ENCODE measurements at places on chromosomes 1 and 21.

GRCh38 chr21:30760776-30761175 is 5.5 kb upstream of the KRTAP21-1 start:
- no peak for DNase-seq

DNA sequence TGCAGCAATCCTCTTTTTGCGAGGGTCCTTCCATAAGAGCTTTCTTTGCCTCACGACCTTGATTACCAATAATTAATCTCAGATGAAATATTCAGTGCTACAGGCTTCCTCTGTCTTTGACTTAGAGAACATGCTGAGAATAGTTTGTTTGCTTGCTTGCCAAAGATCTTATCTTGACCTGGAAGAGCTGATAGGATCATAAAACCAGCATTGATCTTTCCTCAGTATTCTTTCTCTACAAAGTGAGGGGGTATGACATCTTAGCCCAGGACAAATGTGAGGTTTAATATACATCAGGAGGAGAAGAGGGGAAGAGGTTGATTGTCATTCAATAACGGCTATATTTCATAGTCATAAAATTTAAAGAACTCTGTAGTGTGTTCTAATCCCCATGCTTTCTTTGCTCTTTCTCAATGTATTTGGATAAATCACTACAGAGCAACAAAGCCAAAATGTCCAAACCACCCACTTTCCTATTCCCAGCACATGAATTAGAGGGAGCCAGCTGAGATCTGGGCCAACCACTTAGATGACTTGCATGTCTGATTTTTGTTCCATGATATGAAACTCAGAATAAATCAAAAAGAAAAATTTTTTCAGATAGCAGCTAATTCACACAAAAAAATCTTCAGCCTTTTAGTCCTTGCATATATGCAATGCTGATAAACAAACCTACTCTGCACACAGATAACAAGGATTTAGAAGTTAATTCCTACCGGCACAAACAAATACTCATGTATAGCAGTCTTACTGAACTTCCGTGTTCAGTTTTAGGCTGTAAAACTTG is 50.5 kb upstream of the IPO9 start:
- no peak for DNase-seq

DNA sequence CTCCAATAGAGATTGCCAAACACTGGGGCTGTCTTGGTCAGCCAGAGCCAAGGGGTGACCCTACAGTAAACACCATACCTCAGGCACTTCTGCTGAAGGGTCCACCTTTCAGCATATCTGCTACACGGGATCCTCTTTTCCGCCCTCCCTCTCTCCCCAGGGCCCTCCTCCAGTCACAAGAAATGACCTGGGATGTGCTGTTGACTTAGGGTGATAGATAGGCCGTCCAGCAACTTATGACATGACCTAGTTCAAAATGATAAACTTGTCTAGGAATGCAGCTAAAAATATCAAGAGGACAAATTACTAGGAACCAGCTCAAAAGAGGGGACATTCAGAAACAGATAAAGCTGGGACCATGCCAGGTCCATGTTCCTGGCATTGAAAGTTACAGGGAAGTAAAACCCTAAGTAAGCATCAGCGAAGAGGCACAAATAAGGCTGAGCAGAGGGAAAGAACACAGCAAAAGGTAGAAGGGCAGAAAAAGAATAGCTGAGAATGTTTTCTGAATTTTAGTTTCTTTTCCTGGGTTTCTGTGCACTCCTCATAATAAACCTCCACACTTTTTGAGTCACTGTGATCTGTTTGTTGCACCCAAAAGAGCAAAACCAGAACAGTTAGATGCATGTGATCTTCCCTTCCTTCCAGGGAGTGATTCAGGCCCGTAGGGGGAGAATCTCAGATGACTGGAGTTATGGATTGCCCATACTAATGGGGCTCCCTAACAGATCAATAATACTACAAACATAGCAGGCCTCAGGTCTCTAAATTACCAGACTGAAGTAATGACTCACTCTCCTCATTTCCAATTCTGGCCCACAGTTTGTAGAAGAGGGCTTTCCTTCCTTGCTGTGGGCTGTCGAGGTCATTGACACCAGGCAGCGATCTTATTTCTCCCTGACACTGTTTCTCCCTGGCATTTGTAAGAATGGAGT is 48.9 kb upstream of the F3 start:
- no peak for DNase-seq

- no peak for DNase-seq
These were observed 54.1 kb downstream of the LDLRAD2 start for GRCh38 chr1:21865943-21866706.

DNA sequence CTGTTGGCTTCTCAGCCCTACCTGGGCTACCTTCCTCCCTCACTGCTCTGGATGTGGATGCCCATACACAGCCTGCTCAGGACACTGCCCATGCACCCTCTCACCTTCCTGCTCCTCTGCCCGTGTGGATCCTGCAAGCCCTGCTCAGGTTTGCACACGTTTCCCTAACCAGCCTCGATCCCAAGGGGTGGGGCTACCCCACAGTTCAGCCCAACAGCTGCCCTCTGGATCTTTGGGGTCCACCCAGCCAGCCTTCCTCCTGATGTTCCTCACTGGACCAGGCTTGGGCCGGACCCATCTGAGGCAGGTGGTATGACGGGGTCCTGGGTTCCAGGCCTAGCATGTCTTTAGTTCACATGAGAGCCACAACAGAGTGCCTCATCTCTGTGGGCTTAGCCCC is 4.7 kb downstream of the TMEM54 start:
- no peak for DNase-seq

DNA sequence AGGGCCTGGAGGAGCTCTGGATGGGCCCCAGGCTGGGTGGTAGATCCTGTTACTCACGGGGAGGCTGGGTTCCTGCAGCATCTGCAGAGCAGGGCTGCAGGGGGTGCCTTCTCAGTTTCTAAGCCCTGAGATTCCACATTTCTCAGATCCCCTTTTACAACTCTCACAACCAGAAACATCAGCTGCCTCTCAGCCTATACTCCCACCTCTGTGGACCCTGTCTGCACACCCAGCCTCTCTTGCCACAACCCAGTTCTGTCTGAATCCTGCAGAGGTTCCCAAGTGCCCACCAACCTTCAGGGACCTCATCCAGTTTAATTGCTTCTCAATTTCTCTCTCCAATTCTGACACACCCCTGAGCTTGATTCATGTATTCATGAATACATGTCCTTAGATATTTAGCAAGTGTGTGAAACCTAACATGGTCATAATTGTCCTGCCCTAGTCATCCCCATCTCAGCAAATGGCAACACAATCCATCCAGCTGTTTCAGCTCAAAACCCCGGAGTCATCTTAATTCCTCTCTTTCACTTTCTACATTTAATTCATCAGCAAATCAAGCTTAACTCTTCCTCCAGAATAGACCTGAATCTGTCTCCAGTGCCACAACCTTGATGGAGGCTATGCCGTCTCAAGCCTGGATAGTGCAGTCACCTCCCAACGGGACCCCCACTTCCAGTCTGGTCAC is 57.0 kb upstream of the NEK2 start:
- DNase-seq = no peak

- peak; percentile 58 for DNase-seq
These were observed 135.3 kb upstream of the EDN2 start for GRCh38 chr1:41619511-41620364.

DNA sequence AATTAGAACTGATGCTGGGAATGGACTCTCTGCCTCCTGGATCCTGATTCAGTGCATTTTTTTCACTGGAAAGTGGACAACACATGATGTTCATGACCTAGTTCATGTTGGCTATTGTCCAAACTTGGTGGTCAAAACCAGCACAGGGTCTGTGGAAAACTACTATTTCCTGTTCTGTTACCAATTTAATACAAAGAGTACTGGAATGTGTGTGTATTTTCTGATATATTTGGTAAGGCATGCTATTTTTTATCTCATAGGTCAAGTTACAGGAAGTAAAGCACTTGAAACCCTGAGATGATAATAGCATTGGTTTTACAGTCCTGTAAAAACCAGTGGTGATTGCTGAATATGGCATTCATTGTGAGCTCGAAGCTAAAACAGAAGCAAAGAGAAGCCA is 89.9 kb downstream of the SGIP1 start:
- peak; percentile 3 for DNase-seq

GRCh38 chr1:100463791-100464424 is 74.0 kb upstream of the GPR88 start:
- DNase-seq = peak; percentile 54

GRCh38 chr1:110209715-110210603 is at the start of gene KCNC4:
KCNC4 (plus strand) TSS chr1:110210314; CDS start chr1:110211500, 1,186 bp downstream.
- DNase-seq = peak; percentile 82

GRCh38 chr1:183003203-183003602 is 20.0 kb upstream of the LAMC1 start:
- no peak for DNase-seq

GRCh38 chr1:115827452-115828044 is 13.4 kb downstream of the NHLH2 start:
- no peak for DNase-seq

GRCh38 chr1:97820470-97821188 is 100.2 kb downstream of the DPYD start:
- peak; percentile 40 for DNase-seq

DNA sequence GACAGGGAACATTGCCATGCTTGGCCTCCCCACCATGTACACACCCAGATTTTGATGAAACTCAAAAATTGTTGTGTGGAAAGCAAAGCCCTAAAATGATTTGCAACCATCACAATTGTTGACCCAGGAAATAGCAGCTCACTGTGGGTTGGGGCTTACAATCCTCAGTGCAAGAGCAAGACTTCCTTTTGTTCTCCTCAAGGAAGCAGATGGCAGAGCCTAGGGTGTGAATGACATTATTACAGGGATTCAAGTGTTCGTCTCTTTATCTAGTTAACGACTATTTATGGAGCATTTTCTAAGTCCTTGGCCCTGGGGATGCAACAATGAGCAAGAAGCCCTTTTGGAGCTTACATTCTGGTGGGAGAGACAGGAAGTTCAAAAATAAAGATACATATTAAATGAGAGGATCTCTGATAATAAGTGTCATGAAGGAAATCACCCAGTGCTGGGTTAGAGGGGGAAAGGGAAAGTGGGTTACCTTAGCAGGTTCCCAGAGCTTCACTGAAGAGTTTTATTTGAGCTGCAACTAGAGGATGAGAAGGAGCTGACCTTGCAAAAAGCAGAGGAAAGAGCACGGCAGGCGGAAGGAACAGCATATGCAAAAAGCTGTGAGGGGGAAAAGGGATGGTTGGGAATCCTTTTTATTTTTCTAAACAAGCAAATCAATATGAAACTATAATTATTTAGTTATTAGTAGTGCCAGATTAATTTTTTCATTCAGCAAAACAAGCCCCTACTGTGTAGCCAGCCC is 38.5 kb upstream of the ID3 start:
- no peak for DNase-seq

- DNase-seq = no peak
These were observed 22.6 kb downstream of the FMO5 start for GRCh38 chr1:147202576-147202975.

DNA sequence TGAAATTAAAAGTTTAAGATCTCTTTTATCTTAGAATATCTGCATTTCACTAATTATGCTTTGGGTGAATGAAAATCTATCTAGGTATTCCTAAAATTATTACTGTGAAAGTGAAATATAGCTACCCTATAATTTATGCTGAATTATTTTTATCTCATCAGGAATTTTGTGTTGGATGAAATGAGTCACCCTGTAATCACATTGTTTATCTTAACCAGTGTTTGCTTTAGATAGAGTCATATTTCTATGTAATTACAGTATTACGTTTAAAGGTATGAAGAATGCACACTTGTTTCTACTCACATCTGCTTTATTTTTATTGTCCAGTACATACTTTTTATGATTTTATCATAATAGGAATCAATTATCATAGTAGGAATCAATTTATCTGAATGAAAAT is 249.2 kb downstream of the NCAM2 start:
- no peak for DNase-seq

- peak; percentile 75 for DNase-seq
These were observed at the start of gene PLPP3 for GRCh38 chr1:56578963-56579875. PLPP3 (minus strand) TSS chr1:56579563; CDS start chr1:56579016, 547 bp downstream.

DNA sequence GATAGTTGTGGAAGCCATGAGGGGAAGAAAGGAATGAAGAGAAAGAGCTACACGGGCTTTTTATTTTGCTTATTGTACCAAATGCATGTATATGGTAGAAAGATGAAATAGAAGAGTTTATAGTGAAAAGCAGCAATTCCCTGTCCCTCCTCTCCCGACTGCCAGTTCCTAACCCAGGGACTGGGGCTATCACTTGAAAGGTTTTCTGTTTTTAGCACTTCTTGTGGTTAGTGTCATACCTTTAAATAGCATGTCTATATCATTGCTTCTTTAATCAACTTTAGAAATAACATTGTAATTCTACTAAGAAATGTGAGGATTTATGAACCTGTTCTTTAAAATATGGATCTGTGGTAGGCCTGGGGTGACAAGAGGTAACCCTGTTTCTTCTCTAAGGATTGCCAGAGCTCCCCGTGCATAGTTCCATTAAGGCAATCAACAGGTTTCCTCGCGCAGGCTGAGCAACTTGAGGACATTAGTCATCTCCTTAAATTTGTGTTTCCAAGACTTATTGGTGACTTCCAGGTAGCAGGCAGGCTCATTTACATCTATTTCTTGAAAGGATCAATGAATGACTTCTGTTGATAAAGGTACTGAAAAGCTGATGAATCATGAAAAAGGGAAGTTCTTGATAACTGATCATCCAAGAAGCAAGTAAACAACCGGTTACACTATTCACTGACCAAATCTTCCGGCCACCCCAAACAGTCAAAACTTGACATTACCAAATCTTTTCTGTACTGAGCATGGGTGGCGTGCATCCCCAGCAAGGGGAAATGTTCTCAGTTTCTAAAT is 37.8 kb upstream of the S1PR1 start:
- no peak for DNase-seq

DNA sequence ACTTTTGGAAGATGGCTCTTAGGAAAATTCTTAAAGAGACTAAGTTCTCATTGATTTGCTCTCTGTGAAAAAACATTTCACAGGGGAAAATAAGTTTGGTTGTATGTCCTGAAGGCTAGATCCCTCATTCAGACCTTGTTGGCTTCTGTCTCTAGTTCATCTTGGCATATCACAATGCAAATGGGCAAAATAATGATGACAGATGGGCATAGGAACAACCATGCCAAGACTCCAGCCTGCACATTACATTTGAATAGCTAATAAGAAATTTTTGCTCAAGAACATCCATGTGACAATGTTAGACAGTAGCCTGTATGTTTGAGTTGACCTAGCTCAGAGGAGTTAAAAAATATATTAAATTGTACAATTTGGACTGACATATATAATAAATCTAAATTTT is 292.9 kb downstream of the PLA2G4A start:
- no peak for DNase-seq

DNA sequence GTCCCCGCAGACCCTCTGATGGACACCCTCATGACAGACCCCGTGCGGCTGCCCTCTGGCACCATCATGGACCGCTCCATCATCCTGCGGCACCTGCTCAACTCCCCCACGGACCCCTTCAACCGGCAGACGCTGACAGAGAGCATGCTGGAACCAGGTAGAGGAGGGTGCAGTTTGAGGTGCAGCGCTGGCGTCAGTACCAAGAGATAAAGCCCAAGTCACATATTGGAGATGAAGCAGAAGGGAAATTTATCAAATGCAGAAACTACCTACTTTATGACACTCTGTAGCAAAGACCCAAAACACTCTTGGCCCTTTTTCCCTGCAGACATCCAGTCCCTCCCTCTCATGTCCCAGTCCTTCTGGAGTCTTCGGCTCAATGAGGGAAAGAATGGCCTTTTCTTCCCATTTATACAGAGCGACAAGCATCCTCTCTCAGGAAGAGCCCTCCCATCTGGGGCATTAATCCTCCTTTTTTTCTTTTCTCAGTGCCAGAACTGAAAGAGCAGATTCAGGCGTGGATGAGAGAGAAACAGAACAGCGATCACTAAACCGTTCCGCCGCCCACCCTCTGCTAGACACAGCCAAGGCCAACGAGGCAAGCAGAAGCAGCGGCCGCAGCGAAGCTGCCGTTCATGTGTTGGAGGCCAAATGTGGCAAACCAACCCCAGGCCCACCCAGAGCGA is 30.8 kb upstream of the KIF1B start:
- DNase-seq = no peak
